ENCODE measurements at places on chromosomes 7 and 10. TPM values are rescaled to one million over a fixed set of nuclear protein-coding genes. Genes with fewer than 3 reads are reported as not detected.

DNA sequence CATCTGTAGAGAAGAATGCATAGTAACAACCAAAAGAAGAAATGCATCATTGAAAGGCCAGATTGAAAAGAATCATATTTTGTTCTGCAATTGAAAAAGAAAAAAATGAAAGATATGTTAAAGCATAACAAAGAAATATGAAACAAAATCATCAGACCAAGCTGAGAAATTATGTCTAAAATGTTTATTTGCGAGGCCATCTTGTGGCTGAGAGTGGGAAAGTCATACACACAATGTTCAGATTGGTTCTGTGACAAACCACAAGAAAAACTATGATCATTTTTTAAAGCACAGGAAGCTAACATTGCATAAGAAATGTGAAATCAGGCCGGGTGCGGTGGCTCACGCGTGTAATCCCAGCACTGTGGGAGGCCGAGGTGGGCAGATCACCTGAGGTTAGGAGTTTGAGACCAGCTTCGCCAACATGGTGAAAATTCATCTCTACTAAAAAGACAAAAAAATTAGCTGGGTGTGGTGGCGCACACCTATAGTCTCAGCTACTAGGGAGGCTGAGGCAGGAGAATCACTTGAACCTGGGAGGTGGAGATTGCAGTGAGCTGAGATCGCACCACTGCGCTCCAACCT is 36.6 kb downstream of the ABCB5 start:
- DNase-seq, result peak; percentile 51

DNA sequence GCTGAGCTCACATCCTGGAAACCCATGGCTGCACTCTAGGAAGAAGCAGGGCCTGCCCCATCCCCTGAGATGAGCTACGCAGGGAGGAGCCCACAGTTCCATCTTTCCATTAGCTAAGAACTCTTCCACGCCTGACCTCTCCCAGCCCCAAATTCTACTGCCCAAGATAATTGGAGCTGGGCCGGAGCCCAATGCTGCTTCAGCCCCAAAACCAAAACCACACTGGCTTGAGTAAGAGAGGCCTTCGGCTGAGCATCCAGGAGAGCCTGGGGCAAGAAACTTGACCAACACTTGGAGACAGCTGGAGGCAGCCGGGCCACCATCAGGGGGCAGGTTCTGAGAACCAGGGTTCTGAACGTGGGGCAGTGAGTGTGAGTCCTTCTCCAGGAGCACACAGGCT is 116.1 kb upstream of the ZMIZ1 start:
- peak; percentile 91 for DNase-seq

RARRES2 gene
- total RNA-seq, result 1.4 TPM

DNA sequence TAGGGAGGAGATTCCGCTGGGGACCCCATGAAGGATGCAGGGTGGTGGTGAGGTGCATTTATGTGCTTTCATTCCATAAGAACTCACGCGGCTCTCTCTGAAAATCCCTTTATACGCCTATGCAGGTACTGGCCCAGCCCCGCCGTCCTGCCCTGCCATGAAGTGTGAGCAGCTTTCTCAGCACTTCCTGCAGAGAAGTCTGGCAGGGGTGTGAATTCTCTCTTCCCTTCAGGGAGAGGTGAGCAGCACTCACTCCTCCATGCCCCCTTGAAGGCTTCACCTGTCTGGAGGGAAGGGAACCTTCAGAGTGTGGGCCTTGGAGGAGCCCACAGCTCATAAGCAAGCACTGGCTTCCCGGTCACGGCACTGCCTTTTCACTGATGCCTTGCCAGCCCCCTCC is 34.0 kb downstream of the PPP2R2D start:
- no peak for DNase-seq

GRCh38 chr10:80524190-80524909 is 13.4 kb upstream of the SH2D4B start:
- no peak for DNase-seq

SUN3 gene
- total RNA-seq, result not detected

DNA sequence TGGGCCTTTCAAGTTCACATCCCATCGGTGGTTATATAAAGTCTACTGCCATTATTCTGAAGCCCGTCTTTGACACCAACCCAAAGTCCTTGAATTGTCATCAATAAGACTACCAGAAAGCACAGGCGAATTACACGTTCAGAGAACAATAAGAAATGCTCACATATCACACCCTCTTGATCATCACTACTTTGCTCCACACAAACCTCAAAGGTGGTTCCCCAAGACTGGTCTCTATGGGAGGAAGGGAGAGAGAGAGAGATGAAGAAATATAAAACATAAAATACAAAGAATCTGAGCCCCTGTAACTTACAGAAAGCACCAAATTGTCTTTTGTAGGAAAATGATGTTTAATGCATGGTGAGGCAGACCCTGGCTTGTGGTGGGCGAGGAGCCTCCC is 4.4 kb downstream of the HIPK2 start:
- no peak for DNase-seq

GRCh38 chr10:44706745-44707144 is 204.4 kb upstream of the TMEM72 start:
- DNase-seq, result peak; percentile 97

TLX1 gene
- total RNA-seq, result not detected

- DNase-seq, result no peak
These were observed 589.1 kb upstream of the MGMT start for GRCh38 chr10:128877936-128878335.

- peak; percentile 28 for DNase-seq
These were observed 85.8 kb downstream of the CTNNA3 start for GRCh38 chr10:67609996-67610793.

LIPN gene
- total RNA-seq, result not detected

- no peak for DNase-seq
These were observed 7.6 kb upstream of the MRC1 start for GRCh38 chr10:17801507-17801906.

TMEM178B gene
- not detected for total RNA-seq
